ENCODE measurements at places on chromosomes 1 and 21.

GRCh38 chr1:116808200-116808847, 54.1 kb downstream of the CD2 start:
- peak; percentile 82 for DNase-seq

DNA sequence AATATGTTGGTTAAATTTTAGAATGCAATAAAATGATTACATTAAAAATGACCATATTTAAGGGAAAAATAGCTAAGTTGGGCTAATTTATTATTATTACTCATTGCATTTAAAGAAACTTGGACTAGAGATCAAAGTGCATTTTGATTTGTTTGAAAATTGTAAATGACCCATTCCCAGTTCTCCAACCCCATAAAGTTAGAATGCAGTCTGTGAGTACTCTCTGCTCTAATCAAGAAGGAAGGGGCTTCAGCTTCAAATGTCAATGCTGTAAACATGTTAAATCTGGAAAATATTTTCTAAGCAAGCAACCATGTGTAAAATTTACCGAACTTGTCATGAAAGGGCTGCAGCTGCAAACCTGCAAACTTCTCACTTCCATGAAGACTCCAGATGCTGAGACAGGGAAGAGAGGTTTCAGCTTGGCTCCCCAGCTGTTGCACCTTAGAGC, 232.7 kb downstream of the TTLL7 start:
- DNase-seq = no peak

DNA sequence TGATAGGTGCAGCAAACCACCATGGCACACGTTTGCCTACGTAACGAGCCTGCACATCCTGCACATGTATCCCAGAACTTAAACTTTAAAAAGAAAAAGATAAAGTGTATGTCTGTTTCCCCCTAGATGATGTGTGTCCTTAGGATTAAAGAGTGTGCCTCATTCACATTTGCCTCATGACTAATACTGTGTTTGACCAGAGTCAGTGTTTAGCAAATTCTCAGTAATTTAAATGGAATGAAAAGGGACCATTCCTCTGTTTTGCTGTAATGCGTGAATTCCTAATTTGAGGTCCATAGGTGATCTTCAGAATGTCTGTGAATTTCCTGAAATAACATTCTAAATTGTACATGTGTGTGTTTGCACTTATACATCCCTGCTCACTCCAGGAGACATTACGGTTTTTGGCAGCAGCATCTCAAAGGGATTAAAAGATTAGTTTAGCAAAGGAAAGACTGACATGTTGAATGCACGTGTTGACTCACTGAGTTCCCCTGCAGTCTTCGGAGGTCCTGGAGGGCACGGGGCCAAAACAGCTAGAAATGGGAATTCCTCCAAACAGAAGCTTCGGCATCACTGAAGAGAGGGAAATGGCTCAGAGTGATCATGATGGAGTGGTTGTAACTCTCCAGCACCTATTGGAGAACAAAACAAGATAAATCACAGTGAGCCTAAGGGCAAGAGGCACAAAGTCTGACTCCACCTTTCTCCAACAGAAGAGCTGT, 19.1 kb upstream of the SLC35F3 start:
- no peak for DNase-seq

- no peak for DNase-seq
Observed at GRCh38 chr1:51565009-51565408, 45.9 kb upstream of the EPS15 start.

DNA sequence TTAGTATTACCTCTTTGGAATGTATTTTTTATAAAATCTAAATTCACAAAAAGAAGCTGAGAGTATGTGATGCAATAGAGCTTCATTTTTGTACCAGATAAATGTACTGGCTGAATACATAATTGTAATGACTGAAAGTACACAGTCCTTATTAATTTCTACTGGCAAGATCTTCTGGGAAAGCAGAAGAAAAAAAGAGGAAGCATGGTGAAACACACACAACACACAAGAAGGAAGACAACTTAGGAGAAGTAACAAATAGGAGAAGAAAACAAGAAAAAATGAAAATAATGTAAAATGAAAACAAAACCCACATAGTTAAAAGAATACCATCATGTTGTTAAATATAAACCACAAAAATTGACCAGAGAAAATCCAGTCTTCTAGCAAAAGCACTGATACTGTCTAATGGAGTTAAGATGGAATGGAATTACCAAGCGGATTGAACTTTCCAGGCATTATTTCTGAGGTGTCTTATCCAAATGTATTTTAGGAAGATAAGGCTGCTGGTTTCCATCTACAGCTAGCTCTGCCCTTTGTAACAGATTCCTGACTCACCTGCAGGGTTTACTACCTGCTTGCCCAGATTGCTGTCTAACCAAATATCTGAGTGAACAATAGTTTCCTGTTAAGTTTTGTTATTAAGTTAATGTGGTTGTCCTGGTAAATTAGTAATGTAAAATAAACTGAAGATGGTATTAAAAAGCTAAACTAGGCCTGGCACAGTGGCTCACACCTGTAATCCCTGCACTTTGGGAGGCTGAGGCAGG, 4.5 kb upstream of the COP1 start:
- DNase-seq = no peak

- DNase-seq = peak; percentile 23
Observed at GRCh38 chr1:187010571-187011309, 182.0 kb downstream of the PLA2G4A start.

GRCh38 chr21:40178726-40179125, 311.5 kb downstream of the PCP4 start:
- no peak for DNase-seq

- peak; percentile 31 for DNase-seq
Observed at GRCh38 chr1:97849345-97850340, 71.2 kb downstream of the DPYD start.

- no peak for DNase-seq
Observed at GRCh38 chr1:174954073-174954460, 45.7 kb upstream of the CACYBP start.

GRCh38 chr1:200969726-200970561, 53.6 kb downstream of the KIF21B start:
- DNase-seq = no peak

- peak; percentile 82 for DNase-seq
Observed at GRCh38 chr1:154784924-154785531, 85.1 kb downstream of the KCNN3 start.

DNA sequence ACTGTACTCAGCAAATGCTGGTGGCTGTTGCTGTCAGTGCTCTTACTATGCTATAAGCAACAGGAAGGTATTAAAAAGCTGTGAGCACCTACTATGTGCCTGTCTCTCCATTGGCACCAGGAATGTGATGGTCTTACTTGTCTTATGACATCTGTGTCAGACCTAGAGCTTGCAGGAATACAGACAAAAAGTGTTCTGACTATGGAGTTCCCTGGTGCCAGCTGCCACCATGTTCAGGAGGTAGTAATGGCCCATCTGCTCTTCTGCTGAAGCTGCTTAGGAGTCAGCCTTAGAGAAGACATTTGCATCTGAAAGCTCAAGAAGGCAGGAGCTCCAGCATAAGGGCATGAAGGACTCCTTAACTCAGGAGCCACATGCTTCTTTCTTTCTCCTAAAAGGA, 52.3 kb downstream of the MAB21L3 start:
- no peak for DNase-seq

Data from activated CD4-positive, alpha-beta T cell treated with anti-CD3 and anti-CD28 coated beads, Interleukin-2, Interleukin-6, amounts not matched to agents 100 ng/mL and 50 ng/mL, durations not matched to agents 16 hours and 8 hours (primary cell).